Dermis microvascular lymphatic vessel endothelial cell (primary cell): ENCODE measurements at places on chromosomes 2 and 18.

- DNase-seq, result no peak
These were observed 662.6 kb upstream of the ACVR2A start for GRCh38 chr2:147182260-147182659.

DNA sequence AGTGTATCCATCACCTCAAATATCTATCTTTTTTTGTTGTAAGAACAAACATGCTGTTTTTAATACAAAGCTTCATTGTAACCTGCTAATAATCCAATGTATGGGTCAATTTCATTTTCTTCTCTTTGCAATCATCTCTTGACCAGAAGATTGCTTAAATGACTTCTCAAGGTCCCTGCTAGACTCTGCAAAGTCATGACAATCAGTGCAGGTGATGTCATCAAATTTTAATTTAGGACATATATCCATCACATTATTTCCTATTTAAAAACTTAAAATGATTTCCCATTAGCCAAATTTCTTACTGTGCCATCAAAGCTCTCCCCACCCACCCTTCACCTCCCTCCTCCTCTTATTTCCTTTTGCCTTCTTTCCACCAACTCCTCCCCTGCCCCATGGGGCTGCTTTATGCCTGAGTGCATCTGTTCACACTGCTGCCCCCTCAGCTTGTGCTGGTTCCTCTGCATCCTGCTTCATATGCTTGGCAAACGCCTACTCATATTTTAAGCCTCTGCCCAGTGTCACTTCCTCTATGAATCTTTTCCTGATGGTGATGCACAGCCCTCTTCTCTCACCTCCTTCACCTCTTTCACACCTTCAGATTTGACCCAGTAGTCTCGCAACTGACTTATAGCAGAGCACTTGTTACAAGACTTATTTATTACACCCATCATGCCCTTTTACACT, 20.3 kb downstream of the PLEK start:
- DNase-seq, result no peak

- DNase-seq, result no peak
These were observed 72.8 kb downstream of the TBR1 start for GRCh38 chr2:161488879-161489278.

DNA sequence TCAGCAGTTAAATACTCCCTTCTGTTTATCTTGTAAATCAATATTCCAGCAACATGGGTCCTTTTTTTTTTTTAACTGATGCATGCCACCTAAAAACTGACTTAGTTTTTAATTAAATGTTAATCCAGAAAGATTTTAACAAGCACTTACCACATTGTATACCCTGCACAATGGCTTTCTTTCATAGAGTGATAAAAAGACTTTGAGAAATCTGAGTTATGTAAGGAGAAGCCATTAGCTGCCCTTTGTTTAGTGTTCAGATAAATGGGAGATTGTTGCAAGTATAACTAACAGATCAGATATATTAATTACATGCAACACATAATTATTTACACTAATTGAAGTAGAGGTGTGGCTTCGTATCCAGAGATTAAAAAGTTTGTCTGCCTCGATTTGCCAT, 22.7 kb upstream of the NFATC1 start:
- no peak for DNase-seq

GRCh38 chr2:42978887-42979415, 186.6 kb upstream of the HAAO start:
- DNase-seq, result no peak

DNA sequence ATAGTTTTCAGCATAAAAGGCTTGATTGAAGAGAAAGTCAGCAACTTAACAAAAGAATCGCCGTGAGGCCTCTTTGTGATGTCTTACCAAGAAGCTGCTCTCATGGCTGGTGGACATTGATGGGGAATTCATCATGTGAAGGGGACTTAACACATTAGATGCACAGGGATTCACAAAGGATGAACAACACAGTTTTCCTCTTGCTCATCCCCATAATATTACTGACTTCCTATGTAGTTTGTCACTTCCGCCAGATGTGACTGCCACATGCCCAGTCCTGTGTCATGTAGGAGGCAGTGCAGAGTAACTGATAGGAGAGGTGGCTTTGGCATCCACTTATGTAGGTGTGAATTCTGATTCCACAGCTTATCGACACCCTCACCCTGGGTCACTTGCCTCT, 232.6 kb upstream of the LYPD1 start:
- no peak for DNase-seq

- DNase-seq, result no peak
These were observed 170.0 kb downstream of the DNAH7 start for GRCh38 chr2:195898505-195899191.

DNA sequence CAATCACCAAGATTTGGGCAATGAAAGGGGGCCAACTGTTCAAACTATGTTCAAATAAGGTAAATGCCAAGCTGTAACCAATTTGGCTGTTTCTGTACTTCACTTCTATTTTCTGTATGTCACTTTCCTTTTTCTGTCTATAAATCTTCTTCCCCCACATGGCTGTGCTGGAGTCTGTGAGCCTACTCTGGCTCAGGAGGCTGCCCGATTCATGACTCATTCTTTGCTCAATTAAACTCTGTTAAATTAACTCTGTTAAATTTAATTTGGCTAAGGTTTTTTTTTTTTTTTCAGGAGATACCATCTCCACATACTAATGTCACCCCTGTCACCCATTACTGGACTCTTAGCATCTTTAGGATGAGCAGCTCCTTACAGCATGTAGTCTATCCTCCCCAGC, 178.8 kb upstream of the TWIST2 start:
- no peak for DNase-seq

DNA sequence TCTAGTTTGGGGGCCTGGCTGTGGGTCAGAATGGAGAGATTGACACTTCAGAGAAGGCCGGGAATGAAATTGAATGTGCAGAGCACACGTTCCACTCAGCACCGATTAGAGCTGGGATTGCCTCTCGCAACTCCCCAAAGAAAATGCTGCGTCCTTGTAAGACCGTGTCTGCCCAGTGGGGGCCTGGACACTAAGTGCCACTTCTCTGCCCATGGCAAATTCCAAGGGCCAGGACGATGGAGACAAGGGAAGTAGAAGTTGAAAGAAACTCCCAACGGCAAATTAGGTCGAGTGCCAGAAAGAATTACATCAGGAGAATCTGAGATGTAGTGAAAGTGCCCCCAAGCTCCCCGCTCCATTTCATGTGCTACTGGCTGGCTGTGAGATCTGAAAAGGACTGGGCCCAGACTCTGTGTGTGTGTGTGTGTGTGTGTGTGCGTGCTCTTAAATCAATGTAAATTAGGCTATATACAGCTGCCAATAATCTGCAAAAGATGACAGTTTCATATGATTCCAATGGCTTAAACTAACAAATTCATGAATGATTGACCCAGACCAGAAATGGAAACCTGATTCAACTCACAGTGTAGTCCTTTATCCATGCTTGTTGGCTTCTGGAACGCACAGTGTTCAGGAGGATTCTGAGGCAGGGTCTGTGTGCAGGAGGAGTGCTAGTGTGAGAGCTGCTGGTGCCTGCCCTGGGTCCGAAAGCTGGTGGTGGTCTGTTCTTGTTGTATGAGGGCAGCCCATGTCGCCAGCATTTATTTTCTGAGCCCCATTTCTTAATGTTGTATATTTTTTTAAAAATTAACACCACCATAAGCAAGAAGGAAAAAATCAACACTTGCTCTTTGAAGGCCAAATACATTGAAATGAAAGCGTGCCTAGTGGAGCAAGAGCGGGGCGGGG, 234.3 kb downstream of the AGAP1 start:
- no peak for DNase-seq

- DNase-seq, result peak; percentile 36
These were observed 117.1 kb upstream of the DTNA start for GRCh38 chr18:34592961-34593382.

GRCh38 chr18:22433956-22434355, 16.2 kb upstream of the CTAGE1 start:
- peak; percentile 19 for DNase-seq

- peak; percentile 72 for DNase-seq
These were observed 60.8 kb downstream of the LIMS1 start for GRCh38 chr2:108594982-108595464.

GRCh38 chr2:149994057-149994728, 406.6 kb upstream of the MMADHC start:
- DNase-seq, result no peak

DNA sequence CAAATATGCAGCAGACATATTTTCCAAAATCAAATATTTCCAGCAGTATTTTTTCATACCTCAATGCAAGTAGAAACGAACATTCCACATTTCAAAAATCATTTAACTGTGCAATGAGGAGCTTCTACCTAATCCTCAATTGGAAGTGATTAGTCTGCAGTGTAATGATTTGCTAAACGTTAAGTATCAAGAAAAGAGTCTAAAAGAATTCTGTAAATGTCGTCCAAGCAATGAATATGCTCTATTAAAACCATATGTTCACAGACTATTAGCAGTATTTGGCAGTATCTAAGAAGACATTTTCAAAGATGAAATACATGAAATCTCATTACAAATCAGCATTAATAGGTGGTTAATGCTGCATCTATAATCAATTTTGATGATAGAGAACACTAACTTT, 15.9 kb downstream of the DYM start:
- no peak for DNase-seq

DNA sequence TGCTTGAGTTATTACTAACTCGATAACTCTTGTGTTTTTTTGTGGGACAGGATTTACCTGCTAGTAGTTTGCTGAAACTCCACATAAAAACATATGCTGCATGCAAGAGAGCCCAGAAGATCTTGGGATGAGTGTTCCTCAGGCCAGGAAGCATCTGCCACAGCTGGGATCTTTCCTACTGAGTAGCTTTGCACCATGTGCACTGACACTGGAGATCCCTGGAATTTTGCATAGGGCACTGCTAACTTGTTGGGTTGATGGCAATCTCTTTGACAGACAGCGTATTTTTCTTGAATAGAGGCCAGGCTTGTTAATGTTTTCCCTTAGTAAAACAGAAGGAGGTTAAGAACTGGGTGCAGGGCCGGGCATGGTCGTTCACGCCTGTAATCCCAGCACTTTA, 808 bp upstream of the SERPINB11 start:
- no peak for DNase-seq

GRCh38 chr18:33841221-33841967, 263.4 kb downstream of the ASXL3 start:
- DNase-seq, result no peak

DNA sequence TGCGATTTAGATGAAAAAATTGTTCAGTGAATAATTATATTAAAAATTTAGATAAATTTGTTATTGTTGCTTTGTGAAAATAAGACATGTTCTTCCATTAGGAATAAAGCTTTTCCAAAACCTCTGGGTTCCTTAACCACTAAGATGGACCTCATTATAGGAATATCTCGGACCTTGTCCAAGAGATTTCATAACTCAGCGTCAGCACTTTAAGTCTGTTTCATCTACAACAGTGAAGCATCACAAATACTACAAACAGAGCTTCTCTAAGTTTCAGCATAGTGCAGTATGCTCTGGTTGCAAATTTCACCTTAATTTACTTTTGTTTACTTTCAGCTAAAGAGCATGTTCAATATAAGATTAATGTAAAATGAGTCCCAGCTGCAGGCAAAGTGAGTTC, 150.3 kb downstream of the UBE2E3 start:
- no peak for DNase-seq

DNA sequence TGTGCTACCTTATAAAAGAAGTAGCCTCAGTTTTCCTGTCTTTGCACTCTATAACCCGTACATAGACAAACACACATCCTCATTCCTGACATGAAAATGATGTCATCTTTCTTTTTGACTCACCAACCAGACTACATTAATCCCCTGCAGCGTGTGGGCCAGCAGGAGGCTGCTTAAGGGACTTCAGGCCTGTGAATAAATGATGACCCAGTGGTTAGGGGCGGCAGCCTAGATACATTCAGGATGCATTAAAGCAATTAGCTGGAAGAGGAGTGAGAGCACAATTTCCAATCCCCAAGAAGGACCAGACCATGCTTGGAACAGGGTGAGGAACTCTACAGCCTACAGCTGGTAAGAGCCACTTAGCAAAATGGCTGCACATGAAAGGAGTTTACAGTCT, 57.3 kb upstream of the KLF7 start:
- DNase-seq, result peak; percentile 45

DNA sequence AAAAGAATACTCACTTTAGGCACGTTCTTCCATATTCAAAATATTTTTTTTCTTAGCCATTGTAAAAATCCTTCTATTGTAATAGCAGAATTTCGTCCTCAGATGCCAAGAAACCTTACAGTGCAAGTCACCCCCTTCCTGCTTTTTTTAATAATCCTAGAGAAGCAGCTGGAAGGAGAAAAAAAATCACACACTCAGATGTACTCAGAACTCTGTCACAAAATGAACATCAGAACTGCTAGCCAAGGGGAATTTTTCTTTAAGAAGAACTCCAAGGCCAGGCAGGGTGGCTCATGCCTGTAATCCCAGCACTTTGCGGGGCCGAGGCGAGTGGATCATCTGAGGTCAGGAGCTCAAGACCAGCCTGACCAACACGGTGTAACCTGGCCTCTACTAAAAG, 127.3 kb upstream of the SPATS2L start:
- DNase-seq, result no peak

GRCh38 chr2:99338029-99338585, 918 bp downstream of the EIF5B start:
- no peak for DNase-seq

- no peak for DNase-seq
These were observed 51.8 kb downstream of the KCNG2 start for GRCh38 chr18:79849328-79850207.

- no peak for DNase-seq
These were observed 125.0 kb downstream of the LRP2 start for GRCh38 chr2:169237286-169237685.

DNA sequence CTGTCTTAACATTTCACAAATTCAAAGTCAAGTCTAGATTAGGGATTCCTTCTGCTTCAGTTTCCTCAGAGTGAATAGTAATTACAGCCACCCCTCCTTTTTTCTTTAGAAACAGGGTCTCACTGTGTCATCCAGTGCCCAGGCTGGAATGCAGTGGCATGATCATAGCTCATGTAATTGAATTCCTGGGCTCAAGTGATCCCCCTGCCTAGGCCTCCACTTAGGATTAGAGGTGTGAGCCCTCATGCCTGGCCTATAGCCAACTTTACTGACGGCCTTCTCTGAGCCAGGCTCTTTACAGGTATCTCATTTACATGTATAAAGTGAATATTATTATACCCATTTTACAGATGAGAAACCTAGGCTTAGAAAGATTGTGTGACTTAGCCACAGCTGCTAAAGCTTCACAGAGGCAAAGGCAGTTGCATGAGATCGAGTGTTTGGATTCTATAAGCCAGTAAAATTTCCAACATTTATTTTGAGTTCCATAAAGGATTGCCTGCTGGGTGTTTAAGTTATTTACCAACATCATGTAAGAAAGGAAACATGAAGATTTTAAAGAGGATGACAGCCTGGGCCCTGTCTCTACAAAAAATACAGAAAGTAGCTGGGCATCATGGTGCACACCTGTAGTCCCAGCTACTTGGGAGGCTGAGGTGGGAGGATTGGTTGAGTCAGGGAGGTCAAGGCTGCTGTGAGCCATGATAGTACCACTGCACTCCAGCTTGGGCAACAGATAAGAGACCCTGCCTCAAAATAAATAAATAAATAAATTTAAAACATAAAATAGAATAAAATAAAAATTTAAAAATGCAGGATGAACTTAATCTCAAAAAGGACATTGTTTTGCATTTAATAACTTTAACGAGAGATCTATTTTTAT, 1.8 kb downstream of the ENOSF1 start:
- DNase-seq, result no peak

GRCh38 chr2:156098506-156098905, 234.0 kb downstream of the NR4A2 start:
- no peak for DNase-seq

GRCh38 chr2:178484245-178485041, 4.2 kb downstream of the PLEKHA3 start:
- no peak for DNase-seq
